ENCODE measurements at places on chromosomes 12 and 14.
A peak's percentile ranks its signal among the peaks of the same experiment; 100 is the strongest.

GRCh38 chr12:32301216-32301615 lies 98.1 kb upstream of the FGD4 start:
- DNase-seq: peak; percentile 55

DNA sequence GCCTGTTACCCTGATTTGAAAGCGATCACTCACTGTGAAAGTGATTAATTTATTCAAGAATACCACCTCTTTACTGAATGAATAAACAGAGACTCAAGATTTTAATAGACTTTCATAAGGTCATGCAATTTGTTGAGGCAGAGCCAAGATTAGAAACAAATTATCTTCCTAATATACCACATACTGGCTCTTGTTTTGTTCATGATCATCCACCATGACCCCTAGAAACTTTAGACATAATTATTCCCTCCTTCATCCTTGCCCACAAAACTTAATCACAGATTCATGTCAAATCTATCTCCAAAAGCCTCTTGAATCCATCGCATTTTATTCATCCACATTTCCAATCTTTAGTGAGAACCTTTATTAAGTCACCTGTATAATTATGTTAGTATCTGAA lies 152.3 kb downstream of the ATXN7L3B start:
- DNase-seq: no peak

DNA sequence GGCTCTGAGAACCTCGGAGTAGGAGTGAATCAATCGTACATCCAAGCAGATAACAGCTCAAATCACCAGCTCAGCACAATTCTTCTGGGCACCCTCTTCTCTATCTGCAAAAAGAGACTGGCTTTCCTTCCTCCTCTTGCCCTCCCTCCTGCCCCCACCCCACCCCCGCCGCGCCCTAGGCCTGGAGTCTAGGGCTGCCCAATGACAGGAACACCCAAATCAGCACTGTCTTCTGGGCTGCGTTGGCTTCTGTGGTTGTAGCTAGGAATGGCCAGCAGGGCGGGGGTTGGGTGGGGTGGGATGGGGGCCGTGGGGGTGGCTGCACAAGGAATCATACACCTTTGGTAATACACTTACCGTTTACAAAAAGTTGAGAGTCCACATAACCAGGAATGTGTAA lies 28.0 kb upstream of the TMCC3 start:
- no peak for DNase-seq

GRCh38 chr12:124616394-124617221 lies 49.2 kb upstream of the NCOR2 start:
- no peak for DNase-seq

DNA sequence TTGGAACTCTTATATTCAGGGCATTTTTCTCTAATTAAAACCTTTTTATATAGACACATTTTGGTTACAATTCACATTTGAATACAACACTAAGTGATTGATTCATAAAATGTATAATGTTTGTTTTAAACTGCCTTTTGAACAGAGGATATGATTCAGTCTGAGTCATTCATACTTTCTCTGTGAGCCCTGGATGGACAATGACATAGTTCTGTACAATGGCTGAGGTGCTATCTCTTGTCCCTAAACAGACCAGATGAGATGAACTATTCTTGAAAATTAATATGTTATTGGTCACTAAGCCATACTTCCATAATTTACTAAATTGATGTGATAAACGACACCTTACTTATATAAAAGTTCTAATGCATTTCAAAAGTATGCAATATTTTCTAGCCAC lies 199.7 kb upstream of the ATXN7L3B start:
- DNase-seq: peak; percentile 64

GRCh38 chr14:56422703-56423213 lies 156.8 kb upstream of the TMEM260 start:
- DNase-seq: peak; percentile 79

DNA sequence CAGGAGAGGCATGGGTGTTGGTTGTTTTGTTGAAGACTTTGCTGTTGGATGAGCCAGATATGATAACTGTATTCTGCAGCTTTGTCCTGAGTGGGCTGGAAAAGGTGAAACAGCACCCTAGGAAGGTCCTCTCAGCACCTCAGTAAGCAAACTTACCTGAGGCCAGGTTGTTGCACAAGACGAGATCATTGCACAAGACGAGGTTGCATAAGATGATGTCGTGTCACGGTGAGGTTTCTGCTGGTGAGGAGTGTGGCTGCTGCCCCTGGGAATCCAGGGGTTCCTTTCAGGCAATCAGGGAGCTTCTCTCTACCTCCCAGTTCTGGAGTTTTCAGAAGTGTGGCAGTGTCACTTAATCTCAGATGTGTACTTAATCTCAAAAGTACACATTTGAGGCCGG lies 85.6 kb downstream of the GLT1D1 start:
- DNase-seq: no peak

DNA sequence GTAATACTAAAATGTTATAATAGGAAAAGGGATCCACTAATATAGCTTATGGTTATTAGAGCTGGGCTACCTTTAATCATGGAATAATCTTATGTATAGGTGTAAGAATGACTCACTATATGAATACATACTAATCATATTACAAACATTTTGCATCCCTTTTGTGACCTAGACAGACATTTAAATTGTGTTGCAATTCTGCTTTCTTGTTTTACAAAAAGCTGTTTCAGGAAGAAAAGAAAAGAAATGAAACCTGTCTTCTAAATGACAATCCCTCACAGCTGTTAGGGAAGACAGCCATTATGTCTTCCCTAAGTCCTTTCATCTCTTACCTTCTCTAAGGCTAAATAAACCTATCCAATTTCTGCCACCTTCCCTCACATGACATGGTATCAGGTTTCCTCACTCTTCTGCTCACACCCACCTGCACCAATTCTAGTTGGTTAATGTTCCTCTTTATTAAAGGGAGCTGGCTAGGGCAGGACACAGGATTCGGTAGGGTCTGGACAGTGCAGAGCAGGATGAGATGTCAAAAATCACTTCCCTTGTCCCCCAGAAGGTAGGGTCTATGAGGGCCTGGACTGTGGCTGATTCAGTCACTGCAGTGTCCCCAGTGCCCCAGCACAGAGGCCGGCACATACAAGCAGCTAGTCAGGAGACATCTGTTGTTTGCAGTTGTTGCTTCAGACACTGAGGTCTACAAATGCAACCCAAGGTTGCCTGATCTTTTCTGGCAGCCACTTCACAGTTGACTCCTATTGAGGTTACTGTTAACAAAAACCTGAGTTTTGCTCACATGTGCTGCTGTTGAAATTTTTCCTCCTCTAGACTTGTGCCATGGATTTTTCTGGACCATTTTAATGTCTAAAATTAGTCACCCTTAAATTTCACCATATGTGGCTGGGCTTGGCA lies 3.7 kb downstream of the DHRS7 start:
- DNase-seq: peak; percentile 18

DNA sequence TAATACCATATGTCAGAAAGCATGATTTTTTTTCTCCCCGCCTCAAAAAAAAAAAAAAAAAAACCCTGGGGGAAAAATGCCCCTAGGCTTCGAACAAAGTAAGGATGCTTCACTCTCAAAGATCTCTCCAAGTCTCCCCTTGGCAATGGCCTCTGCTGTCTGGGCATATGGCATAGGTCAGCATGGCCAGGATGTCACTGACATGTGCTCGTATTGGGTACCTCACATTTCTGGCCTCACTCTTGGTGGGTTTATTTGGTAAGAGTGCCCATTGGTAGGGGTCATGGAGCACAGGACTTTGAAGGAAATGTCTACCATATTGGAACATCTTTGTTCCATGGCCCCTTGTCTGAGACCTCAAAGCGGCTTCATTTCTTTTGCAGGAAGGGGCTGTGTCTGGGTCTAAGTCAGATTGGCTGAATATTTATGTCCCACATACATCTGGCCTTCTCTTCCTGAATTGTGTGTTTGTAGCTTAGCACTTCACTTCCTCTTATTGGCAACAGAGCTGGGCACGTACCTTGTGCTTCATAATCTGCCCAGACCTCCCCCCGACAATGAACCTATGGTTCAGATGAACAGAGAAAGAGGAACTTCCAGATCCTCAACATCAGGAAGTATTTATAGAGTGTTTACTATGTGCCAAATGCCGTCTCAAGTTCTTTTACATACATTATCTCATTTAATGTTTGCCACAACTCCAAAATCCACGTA lies 36.3 kb upstream of the OAS1 start:
- no peak for DNase-seq

DNA sequence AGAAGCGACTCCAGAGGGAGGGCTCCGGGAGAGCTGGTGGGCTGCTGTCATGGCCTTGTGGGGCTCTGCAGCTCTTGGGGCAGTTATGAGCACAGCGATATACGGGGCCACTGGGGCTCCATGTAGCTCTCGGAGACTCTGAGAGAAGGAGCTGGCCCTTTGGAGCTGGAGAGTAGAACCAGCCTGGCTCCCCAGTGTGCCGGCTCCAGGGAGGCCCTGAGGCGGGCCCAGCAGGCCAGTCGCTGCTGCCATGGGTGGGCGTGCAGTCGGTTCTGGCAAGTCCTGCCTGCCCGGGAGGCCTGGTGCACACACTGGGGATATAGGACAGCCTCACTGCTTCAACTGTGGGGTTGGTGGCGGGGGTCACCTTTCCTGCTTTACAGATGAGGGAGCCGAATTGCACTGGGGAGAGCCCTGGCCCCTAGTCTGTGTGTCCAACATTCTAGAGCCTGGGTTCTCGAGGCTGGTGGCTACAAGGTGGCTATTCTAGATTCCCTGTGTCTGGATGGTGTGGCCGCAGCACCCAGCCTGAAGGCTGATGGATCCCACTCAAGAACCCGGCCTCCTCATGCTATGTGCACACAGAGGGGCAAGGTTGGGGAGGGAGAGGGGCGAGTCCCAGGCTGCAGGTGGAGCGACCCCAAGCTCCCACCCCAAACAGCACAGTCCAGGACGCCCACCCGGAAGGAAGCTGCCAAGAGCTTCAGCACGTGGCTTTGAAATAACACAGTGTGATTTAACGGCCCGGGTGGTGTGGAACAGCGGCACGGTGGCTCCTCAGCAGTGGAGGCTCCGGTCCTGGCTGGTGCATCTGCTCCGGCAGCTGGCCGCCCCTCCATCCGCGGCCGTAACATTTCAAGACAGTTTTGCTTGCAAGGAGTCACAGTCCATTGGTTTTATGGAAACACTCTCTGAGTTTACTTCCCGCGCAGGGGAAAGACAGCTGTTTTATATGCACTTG lies 188.3 kb upstream of the C14orf180 start:
- DNase-seq: no peak

DNA sequence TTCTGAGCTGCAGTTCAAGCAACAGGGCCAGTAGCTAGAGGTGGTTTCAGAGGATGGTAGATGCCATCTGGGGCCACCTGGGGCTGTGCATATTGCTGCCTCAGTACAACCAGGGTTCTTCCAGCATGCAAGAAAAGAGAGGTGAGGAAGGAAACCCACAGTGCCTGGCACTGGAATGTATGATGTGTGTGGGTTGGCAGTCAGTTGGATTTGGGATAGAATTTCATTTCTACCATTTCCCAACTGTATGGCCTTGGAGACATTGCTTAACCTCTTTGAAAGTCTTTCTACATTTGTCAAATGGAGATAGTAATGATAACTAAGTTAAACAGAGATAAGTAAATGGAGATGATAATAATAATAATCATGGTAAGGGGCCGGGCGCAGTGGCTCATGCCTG lies 10.2 kb upstream of the LRRC10 start:
- no peak for DNase-seq

- DNase-seq: no peak
Measured at GRCh38 chr12:20211541-20211940, 156.8 kb upstream of the PDE3A start.

DNA sequence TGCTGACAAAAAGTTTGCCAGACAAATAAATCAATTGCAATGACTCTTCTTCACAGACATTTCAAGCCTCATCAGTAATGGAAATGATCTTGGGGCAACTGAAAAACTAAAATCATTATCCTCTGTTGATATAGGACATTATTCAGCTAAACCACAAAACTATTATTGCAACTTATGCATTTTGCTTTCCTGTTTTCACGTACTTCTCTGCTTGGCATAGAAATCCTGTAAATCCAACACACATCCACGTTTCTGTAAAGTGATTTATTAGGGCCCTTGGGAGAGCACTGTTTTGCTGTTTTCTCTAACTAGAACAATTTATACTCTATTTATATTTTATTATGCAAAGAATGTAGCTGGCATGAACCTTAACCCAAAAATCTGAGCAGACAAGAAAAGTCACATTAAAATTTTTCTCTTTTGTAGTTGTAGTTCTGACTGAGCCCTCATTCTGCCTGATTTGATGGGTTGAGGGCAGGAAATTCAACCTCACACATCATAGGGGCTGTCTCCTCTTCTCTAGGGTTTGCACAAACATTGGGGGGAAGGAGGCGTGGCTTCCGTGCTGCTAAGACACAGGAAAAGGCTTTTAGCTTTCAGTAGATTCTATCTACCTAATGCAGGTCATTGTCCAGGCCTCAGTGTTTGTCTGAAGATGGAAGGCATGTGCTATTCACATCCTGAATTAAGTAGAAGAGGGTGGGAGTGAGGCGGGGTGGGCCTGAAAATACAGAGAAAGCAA lies 11.5 kb upstream of the NUP107 start:
- no peak for DNase-seq

- DNase-seq: no peak
Measured at GRCh38 chr12:89672589-89672979, 36.1 kb downstream of the ATP2B1 start.

DNA sequence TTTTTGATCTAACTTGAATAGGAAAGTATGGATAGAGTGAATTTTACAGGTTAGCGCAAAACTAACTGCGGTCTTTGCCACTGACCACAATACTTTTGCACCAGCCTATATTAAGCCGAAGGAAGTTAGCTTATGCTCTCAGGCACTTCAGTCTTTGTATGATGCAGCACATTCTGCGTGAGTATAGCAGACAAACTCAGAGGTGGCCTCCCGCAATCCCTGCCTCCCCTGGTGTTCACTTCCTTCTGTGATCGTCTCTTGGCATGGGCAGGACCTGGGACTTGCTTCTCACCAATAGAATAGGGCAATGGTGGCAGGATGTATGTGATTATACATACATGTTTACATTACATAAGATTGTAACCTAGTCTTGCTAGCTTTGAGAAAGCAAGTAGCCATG lies 10.3 kb upstream of the SLC6A13 start:
- no peak for DNase-seq

- DNase-seq: no peak
Measured at GRCh38 chr14:94005324-94006073, 8.4 kb downstream of the CCDC197 start.

DNA sequence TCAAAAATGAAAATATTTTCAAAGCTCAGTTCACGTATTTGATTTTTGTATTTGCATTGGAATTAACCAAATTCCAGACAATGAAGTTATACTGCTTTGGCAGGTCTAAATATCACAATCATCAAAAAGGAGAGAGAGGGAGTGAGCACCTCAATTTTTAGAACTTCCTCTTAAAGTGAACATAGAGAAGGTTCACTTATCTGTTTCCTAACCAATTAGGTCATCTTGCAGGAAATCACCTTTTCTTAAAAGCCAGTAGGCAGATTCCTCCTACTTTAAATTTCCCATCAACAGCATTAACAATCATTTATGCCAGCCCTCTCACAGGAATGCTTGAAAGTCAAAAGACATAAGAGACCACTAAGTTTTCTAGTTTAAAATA lies 388.7 kb downstream of the ZFP36L1 start:
- no peak for DNase-seq

DNA sequence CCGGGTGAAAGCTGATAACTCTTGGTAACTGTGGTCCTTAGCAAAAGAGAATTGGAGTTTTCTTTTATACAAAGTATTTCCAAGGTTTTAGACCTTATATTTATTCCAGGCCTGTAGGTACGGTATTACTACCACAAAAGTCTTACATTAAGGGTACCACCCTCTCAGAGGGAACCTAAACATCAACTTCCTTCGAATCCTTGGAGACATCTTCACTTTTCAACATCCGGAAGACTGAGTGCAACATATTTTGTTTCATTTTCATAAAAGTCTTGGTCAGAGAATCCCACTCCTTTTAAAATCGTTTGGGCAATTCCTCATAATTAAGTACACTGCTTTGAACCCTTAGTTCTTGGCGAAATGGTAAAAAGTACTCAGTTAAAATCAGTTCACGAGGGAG lies 1.2 kb downstream of the CNOT2 start:
- DNase-seq: no peak
